MCF 10A (cell line): ENCODE measurements at places on chromosomes 4 and X.

DNA sequence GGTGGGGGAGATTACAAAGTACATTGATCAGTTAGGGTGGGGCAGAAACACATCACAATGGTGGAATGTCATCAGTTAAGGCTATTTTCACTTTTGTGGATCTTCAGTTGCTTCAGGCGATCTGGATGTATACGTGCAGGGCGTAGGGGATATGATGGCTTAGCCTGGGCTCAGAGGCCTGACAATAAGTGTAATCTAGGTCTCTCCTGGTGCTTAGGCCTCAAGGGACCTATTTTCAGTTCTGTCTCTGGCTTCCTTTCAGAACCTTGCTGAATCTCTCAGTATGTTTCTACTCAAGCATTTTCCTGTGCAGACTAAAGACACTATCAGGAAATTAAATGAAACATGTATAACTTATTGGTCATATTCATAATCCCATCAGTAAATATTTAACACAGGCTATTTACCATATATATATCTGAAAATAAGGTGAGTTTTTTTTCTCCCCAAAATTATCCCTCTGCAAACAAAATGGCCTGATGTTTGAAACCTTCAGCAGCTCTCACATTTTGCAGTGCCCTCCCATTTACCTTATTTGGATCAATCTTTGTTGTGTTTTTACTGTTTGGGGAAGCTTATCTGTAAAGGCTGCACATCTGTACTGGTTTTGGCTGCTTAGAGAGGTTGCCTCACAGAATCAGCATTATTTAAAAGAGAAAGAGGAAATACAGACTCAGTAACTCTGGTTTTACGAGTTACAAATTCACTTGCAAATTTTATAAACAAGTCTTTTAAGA is 2.3 kb upstream of the ZCCHC4 start:
- DNase-seq, result no peak

DNA sequence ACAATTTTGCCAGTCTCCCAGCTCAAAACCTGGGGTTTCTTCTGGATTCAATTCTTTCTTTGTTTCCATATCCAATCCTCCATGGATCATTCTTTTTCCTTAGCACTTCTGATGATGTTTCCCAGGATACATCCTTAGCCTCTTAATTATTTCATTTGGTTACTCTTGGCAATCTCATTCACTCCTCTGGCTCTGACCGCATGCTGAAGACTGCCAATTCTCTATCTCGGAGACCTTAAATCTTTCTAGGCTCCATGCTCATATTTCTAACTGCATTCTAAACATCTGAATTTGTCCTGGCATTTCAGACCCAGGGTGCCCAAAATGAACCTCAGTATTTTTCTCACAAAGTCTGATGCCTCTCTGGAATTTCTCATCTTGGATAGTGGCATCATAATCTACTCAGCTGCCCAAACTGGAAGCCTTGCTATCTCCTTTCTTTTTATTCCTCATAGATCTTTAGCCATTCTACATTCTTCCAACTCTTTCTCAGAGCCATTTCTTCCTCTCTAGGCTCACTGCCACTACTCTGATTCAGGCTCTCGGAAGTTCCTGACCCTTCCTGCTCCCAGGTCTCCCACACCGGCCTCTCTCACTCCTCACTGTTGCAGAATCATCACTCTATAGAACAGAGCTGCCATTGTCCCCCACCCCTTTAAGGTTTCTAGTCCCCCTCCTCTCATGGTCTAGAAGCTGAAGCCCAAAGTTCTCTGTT is 290.2 kb downstream of the CAMK2D start:
- no peak for DNase-seq

- no peak for DNase-seq
These were observed 127.6 kb upstream of the ETNPPL start for GRCh38 chr4:108890484-108890881.

- no peak for DNase-seq
These were observed 89.6 kb upstream of the MTM1 start for GRCh38 chrX:150478496-150479492.

- DNase-seq, result no peak
These were observed 17.9 kb upstream of the HAND2 start for GRCh38 chr4:173547889-173548288.

DNA sequence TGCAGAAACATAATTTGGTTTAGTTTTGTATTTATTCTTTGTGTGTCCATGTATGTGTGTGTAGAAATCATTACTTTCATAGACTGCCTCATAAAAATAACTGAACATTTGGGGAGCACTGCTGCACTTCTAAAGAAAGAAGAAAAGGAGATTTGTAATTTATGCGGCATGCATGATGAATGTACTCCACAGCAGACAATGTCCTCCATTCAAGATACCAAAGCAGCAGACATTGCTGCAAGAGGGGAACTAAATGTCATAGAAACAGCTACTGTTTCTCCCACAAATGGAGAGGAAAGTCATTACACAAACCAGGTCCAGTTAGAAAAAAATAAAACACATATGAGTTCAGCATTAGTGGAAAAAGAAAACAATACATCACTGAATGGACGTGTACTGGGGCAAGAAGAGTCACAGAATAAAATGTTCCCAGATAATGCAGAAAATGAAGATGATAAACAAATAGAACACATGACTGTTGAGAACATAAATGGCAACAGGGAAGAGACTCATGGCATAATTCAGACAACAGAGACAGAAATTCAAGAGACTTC is 2.6 kb downstream of the DTHD1 start:
- no peak for DNase-seq

- no peak for DNase-seq
These were observed 12.1 kb upstream of the CLCN5 start for GRCh38 chrX:49910344-49910743.

DNA sequence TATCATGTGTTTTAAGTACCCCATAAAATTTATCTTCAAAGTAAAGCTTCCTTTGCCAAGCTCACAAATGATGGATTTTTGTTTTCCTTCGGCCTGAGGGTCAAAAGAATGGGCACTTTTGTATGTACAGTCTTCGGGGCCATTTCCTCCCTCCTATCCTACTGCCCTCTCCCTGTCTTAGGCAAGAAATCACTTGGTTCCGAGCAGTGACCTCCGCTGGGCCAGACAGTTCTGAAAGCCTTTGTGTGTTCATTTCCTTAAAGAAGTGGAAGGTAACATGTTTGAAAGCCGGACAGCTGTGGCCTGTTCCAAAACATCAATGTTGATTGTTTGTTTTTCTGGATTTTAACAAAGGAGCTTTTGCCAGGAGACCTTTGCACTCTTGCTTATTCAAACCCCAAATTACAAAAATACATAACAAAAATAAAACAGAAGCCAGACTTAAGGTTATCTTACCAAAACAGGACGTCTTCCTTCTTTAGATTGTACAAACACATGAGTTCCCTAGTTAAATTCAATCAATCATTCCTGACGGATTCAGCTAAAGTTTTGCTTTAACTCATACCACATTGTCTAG is 110.6 kb upstream of the LIMCH1 start:
- DNase-seq, result no peak

- DNase-seq, result peak; percentile 67
These were observed 23.1 kb downstream of the ANTXR2 start for GRCh38 chr4:80049813-80050534.

GRCh38 chr4:10237131-10237530 is 120.5 kb upstream of the WDR1 start:
- DNase-seq, result no peak

- no peak for DNase-seq
These were observed 54.7 kb downstream of the MFAP3L start for GRCh38 chr4:169971456-169972015.

DNA sequence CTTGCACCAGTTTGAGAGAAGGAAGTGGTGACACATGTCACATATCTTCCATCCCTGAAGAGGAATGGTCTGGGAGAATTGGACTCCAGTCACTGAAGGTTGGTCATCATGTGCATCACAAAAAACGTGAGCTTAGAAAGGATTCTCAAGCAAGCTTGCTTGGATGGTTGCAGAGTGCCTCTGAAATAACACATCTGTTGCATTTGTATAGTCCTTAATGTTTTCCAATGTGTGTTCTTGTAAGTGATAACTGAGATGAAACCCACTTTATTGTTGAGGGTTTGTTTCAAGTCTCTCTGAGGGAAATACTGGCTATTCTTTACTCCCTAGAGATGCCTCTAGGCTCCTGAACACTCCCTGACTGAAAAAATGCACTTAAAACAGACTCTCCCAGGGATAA is 184.5 kb upstream of the MBNL3 start:
- DNase-seq, result no peak

DNA sequence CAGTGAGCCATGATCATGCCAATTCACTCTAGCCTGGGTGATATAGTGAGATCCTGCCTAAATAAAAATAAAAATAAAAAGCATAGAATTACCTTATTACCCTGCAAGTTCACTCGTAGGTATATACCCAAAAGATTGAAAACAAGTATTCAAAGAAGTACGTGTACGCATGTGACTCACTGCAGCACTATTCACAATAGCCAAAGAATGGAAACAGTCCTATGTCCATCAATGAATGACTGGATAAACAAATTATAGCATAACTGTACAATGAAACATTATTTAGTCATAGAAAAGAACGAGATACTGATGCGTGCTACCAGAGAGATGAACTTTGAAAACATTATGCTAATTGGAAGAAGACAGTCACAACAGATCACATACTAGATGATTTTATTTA is 204.6 kb upstream of the DIAPH2 start:
- DNase-seq, result peak; percentile 5

- DNase-seq, result peak; percentile 17
These were observed 12.5 kb downstream of the HPF1 start for GRCh38 chr4:169745291-169745690.

DNA sequence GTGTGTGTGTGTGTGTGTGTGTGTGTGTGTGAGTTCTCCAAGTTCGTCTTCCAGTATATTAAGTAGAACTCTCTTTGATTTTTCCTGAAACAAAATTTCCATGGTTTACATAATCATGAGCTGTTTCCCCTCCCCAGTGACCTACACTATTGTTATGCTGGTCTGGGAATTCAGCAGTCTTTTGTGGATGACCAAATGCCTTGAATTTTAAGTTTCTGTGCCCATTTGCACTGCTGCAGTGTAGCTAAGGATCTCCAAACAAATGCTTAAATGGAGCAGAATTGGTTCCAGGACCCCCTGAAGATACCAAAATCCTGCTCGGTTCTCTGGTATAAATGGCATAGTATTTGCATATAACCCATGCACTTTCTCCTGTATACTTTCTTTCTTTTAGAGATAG is 77.2 kb upstream of the SLC34A2 start:
- no peak for DNase-seq

DNA sequence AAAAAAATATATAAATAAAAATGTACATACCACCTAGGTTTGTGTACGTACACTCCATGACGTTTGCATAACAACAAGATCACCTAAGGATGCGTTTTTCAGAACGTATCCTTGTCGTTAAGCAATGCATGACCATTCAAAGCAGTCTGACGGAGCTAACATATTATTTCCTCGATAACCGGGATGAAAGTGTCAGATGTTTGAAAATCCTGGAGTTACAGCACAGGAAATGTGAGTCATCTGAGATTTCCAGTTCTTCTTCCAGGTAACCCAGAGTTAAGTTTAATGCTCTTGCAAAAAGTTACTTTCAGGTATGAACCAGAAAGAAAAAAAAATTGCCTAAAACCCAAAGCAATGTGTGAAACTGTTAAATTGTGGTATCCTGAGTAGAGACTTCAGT is 107.9 kb downstream of the LDB2 start:
- peak; percentile 58 for DNase-seq

DNA sequence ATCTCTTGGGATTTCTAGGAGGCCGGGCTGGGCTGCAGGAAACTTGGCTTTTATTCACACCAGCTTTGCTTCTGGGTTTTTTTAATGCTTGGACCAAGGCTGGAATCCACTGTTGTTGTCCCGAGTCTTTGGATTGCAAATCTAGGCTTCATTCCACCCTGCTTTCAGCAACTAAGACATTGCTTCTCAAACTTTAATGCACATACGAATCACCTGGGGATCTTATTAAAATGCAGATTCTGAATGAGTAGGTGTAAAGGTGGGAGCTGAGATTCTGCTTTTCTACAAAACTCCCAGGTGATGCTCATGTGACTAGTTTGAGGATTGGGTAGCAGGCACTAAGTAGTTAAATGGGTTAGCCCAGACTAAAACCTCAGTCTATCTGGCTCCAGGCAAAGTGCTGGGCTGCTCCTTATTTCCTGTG is 39.2 kb upstream of the GPC4 start:
- no peak for DNase-seq

GRCh38 chr4:130545171-130545570 is 1449.2 kb downstream of the C4orf33 start:
- no peak for DNase-seq

- no peak for DNase-seq
These were observed 117.7 kb downstream of the PPA2 start for GRCh38 chr4:105356194-105356593.

- DNase-seq, result peak; percentile 9
These were observed 308.5 kb upstream of the AADAT start for GRCh38 chr4:170398218-170398617.

DNA sequence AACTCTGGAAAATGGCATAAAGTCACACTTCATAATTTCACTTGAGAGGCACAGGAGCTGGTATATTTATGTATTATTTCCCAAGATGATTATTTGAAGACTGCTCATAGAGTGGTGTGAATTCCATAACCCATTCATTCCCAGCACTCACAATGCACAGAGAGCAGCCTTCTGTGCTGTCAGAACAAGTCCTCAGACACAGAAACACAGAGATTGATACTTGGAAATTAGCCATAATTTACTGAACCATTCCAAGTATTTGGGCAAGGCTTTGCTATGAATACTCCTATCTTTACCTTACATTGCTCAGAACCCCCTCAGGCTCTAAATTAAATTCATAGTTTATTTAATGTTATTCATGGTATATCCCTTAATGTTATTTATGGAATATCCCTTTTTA is 53.6 kb downstream of the PABPC4L start:
- DNase-seq, result no peak

DNA sequence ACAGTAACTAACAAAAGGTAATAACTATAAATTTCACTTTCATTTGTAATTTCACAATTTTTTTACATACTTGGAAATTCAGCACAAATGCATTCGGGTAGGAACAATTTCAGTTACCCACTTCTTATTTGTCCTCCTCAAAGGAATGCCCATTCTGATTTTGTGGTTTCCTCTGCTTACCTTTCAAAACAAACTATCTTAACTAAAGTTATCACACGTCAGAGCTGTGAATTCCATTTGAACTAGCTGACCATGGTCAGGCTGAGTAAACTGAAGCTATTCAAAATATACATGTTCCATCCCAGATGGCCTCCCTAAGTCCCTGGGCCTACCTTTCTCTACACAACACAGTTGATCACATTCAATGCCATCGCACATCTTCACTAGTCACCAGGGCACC is 4.5 kb downstream of the CTPS2 start:
- DNase-seq, result no peak
